ENCODE measurements at places on chromosomes 2 and 18. TPM values are rescaled to one million over a fixed set of nuclear protein-coding genes. Genes with fewer than 3 reads are reported as not detected.

The ASAP2 gene
- not detected for total RNA-seq

The DTNA gene
- not detected for total RNA-seq

The SPATA3 gene
- not detected for total RNA-seq

The ARHGAP28 gene
- not detected for total RNA-seq

GRCh38 chr18:48985161-48985560, 34.4 kb upstream of the SMAD7 start:
- peaks cover 9% of the 10 kb centered on the region for H3K4me1 ChIP-seq
- H3K4me3 ChIP-seq, result no peak overlapping the region

DNA sequence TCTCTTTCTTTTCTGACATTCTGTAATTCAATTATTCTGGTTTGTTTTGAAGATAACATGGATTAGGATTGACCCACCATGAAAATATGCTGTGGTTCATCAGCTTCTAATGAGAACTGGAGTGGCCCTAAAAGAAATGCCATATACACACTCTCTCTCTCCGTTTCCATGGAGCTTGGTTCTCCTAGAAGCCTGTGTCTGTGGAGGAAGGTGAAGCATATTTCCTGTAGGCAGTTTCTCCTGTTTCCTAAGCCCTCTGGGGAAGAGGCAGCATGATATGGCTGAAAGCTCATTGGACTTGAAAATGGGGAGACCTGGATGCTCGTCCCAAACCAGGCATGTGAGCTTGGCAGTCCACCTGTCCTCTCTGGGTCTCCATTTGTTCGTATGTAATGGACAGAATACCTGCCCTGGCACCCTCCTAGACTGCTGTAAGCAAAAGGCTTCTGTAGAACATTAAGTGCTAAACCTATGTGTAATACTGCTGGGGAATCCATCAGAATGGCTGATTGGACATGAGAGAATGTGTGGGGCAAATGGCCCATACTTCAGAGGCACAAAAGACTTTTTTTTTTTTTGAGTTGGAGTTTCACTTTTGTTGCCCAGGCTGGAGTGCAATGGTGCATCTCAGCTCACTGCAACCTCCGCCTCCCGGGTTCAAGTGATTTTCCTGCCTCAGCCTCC, 75.3 kb upstream of the PPP1CB start:
- no peaks in the 10 kb centered on the region for H3K27me3 ChIP-seq
- no peak overlapping the region for H3K27ac ChIP-seq
- H3K4me1 ChIP-seq, result peaks cover 12% of the 10 kb centered on the region
- H3K36me3 ChIP-seq, result peaks cover 7% of the 10 kb centered on the region
- DNase-seq, result no peak
- no peak overlapping the region for H3K4me3 ChIP-seq

- DNase-seq, result no peak
- H3K27ac ChIP-seq, result peak overlapping the region; percentile 89
- peak overlapping the region; percentile 84 for H3K4me3 ChIP-seq
- H3K4me1 ChIP-seq, result peaks cover 42% of the 10 kb centered on the region
- H3K36me3 ChIP-seq, result peaks cover 65% of the 10 kb centered on the region
Measured at GRCh38 chr2:230439590-230439989, 23.6 kb downstream of the SP100 start.
